ENCODE measurements at places on chromosomes 13 and 19.
A peak's percentile ranks its signal among the peaks of the same experiment; 100 is the strongest.

DNA sequence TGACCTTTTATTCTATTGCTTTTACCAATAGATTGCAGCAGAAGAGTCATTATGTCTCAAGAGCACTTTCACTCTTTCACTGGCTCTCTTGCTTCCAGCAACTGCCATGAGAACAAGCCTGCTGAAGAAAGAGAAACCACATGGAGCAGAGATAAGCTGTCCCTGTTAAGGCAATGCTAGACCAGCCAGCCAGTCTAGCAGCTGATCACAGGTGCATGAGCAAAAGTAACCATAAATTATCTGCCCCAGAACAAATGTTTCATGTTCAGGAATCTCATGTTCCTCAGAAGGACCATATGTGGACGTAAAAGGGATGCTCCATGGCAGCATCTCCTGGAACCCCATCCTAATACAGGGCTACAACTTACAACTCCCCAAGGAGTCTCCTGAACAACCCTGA, 20.4 kb upstream of the DCLK1 start:
- no peak for DNase-seq

- no peak for DNase-seq
Observed at GRCh38 chr19:43354305-43354627, 780 bp downstream of the CD177 start.

- no peak for DNase-seq
Observed at GRCh38 chr19:53580871-53581835, 43.2 kb downstream of the ZNF331 start.

DNA sequence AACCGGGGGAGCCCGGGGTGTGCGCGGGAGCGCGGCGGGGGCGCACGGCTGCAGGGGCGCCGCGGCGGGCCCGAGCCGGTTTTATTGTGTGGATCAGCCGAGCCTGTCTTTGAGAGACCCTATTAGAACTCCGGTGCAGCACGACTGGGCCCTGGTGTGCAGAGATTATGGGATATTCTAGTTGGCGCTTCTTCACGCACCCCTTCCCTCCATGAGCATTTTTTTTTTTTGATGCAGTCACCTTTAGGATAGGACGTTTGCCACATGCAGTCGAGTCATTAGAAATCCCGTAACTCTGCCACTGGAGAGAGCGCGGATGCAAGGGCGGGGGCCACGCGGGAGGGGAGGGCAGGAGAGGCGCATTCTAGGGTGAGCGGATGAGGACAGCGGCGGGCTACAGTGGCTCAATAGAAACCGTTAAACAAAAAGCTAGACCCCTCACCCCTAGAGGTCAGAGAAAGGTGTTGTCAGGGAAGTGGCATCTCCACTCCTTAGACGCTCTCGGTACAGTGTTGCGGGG, 3.7 kb downstream of the FGF9 start:
- DNase-seq = no peak

GRCh38 chr13:22276616-22277015, 605.7 kb downstream of the FGF9 start:
- DNase-seq = no peak

DNA sequence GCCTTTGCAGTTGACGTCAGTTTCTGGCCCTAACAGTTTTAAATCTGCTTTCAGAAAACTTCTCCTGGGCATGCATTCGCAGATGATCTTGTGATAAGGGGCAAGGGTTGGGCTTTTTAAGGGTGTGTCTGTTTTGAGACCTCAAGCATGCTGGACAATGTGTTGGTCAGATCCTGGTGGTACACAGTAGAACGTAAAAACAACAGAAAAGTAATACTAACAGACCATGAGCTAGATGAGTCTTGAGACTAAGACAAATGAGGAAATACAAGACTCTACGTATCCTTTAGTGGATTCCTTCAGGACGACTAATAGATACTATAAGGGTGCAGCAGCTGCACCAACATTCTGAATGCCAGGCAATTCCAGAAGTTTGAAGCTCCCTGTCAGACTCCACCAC, 237.6 kb downstream of the DNAJC15 start:
- no peak for DNase-seq

DNA sequence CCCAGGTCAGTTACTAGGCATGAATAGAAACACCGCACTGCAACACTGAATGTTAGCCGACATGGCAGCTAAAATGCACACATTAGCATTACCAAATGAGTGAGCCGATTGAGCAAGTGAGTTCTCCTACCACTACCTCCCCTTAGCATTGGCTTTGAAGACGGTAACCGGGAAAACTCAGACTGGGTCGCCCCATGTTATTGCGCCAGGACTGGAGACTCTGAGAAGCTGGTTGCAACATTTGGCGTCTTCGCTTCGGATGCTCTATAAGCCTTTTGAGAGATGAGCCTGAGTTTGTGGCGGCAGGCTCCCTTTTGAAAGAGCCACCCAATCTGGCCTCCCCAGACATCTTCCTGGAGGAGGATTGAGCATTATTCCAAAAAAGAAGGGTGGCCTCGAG, 68.5 kb upstream of the POMP start:
- no peak for DNase-seq

DNA sequence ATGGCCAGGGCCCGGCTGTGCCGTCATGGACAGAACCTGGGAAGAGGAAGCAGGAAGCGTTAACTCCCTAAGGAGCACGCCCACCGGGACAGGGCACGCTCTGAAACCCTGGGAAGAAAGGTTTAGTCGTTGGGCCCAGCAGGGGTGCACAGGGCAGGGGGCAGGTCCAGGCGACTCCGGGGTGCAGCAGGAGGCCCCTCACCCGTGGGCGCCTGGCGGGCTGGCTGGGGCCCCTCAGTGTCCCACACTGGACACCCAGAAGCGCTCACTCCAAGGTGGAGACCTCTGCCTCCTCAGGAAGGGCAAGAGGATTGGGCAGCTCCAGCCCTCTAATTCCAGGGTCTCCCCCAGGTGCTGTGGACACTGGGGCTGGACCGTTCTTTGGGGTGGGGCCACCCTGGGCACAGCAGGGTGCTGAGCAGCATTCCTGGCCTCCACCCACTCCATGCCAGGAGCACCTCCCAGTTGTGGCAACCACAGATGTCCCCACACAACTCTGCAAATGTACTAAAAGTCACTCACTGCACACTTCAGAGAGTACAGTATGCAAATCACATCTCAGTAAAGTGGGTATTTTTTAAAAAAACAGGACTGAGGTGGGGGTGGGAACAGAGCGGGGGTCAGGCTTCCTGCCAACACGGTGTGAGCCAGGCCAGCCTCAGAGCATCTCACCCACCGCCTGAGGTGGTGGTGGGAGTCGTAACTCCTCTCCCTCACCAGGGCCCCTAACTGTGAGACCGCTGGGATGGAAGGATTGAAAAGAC, 35.2 kb downstream of the PIP5K1C start:
- DNase-seq = no peak

- no peak for DNase-seq
Observed at GRCh38 chr13:85659493-85659892, 139.7 kb downstream of the SLITRK6 start.

DNA sequence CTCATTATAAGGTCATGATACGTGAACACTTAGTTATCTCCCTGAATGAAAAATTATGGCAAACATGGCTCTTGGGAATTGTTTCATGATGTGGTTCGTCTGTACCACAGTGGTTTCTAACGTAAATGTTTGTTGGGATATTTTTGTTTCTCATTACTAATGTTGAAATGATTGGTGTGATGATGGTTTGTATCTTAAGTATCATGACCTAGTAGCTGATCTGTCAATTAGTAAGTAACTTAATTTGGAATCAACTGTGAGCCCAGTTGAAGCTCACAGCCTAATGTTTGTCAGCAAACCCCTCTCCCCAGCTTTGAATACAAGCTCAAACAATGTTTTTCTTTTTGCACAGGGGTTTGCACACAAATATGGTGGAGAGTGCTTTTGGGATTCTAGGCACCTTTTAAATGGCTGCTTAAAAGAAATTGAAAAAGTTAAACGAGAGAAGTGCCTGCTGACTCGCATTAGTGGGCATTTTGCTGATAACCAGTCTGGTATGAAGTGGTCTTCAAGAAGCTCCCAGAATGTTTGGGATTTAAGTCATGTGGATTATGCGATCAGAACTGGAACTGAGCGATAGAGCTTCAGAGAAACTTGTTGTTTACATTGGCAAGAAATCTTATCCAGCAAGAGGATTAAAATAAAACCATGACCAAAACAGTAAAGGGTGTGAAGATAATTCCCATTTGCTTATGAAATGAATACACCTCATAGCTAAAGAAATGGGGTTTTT, 68.2 kb downstream of the LMO7 start:
- DNase-seq = no peak

- no peak for DNase-seq
Observed at GRCh38 chr13:24627946-24628345, 52.3 kb upstream of the ATP12A start.

DNA sequence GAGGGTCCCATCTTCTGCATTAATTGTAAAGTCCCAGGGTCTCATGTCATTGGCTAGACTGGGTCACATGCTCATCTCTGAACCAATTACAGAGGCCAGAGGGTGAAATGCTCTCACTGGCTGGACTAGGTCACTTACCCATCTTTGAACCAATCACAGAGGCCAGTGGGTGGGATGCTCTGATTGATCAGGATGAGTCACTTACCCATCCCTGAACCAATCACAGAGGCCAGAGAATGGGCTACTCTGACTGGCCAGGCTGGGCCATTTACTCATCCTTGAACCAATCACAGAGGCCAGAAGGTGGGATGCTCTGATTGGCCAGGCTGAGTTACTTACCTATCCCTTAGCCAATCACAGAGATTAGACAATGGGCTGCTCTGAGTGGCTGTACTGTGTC, 5.3 kb downstream of the MISP start:
- DNase-seq = no peak

- no peak for DNase-seq
Observed at GRCh38 chr13:111629926-111630325, 309.5 kb downstream of the TEX29 start.

- peak; percentile 51 for DNase-seq
Observed at GRCh38 chr19:50357178-50358100, 8.0 kb downstream of the NAPSA start.

- DNase-seq = no peak
Observed at GRCh38 chr13:90826688-90827087, 520.8 kb upstream of the MIR17HG start.

DNA sequence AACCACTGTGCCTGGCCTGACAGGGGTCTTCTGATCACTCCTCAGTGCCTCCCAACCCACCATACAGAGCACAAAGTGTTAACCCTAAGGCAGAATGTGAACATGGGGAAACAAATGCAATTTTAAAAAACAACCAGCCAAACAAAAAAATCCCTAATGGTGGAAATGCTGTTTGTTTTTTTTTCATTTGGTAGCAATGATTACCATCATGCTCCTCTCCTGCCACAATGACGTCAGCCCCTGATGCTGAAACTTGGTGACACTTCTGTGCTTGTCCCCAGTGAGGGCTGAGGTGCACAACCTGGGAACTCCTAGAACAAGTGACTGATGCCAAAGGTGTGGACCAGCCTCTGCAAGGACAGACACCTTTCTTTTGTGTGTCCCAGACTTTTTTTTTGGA, 4.0 kb upstream of the TSPAN16 start:
- no peak for DNase-seq

DNA sequence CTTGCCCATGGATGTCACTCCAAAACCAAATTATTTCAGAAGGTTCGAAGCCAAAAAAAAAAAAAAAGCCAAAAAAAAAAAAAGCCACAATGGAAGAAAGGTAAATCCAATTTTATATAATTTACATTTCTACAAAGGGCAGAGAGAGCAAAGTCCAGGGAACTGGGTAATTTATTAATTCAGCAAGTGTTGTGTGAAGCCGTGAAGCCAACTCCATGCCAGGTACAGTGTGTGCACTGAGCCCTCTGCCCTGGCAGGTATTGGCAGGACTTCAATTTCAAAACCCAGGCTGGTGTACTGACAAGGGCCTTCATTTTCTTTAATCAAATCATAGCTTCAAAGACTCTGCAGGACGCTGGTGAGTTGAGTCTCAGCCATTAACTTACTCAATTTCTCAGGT, 5.5 kb upstream of the RFPL4A start:
- no peak for DNase-seq

DNA sequence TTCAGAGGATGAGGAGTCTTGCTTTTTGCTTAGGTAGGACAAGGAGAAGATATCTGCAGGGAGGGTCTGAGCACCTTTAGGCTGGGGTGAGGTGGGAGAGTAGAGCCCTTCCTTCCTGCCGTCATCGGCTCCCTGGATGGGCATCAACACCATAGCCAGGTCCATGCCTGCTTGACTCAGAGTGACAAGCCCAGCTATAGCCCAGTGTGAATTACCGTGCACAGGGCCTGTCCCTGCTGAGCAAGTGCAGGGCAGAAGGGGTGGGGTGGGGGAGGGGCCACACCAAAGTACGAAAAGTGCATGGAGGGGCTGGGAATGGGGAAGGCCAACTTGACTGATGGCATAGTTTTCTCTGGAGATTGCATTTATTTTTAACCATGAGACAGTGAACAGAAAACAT, 30.3 kb upstream of the RNF113B start:
- DNase-seq = no peak

DNA sequence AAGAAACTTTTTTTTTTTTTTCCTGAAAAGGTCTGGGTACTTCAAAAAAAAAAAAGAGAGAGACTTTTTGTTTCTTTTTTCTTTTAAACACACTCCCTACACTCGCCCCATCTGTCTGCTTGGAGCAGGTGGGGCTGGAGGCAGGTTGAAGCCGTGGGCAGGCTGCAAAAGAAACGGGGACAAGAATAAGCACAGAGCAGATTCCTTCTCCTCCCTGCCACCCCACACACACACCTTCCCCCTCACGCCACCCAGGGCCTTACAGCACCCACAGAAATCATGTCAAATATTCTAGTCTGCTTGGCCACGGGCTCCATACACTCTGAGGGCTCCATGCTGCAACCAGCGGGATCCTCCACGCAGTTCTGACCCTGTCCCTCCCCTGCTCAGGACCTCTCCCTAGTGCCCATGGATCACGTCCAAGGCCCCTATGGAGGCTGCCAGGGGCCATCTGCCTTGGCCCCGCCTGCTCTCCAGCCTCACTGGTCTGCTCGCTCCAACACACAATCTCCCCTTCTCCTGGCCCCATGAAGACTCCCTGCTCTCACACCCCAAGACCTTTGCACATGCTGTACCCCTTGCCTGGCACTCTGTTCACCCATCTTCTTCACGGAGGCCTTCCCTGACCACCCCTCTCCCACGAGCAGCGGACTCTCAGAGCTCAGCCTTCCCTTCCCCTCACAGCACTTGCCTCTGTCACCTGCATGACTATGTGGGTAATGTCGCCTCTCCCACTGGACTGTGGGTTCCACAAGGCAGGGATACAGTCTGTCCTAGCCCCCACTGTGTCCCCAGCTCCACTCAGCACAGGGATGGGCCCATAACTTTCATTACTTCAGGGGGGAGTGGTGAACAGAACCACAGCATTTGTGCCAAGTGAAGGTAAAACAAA, 11.4 kb downstream of the AKT2 start:
- no peak for DNase-seq

GRCh38 chr19:43525836-43526771, 897 bp downstream of the ETHE1 start:
- no peak for DNase-seq

DNA sequence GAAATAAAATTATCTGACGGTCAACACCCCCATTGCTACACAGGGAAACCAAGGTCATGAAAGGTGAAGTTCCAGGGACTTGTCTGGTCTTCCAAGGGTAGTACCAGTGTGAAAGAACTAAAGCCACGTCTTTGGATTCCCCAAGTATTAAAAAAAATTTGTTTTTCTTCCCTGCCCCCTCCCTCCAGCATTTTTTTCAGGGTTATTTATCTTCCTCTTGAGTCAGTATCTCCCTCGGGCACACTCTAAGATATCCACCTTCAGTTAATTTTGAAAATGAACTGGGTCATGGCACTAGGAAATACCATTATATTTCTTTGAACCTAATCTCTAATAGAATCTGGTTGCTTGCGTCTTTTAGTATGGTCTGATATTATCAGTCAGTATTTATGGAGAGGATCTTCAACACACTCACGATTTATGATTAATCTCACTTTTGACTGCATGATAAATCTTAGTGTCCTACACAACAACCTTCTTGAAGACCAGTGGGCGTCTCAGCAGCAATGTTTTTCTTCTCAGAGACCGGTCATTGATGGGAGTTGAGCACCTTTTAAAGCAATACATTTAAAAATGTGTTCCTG, 9.1 kb downstream of the ATP8A2 start:
- DNase-seq = no peak
